CD4-positive, alpha-beta T cell treated with Interleukin-2 at 100 ng/mL for 4 hours (primary cell): ENCODE measurements at places on chromosomes 5 and 9.

- DNase-seq, result no peak
These were observed 139.3 kb upstream of the SLIT3 start for GRCh38 chr5:169440107-169440705.

DNA sequence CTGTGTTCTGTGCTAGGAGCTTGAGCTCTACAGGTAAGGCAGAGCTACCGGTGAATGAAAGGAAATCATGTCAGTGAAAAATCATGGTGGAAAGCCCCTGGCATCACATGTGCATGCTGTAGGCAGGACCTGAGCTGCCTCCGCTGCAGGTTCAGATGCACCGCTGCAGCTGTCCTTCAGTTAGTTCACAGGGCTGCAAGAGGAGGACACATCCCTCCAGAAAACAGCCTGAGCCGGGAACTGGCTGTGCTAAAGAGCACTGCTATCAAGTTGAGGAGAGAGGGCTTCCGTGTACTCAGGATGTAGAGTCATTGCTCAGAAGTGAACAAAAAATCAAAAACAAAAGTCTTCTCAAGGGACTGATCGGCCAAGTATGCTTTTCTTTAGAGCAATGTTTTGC lies 138.6 kb downstream of the ERCC6L2 start:
- peak; percentile 68 for DNase-seq

DNA sequence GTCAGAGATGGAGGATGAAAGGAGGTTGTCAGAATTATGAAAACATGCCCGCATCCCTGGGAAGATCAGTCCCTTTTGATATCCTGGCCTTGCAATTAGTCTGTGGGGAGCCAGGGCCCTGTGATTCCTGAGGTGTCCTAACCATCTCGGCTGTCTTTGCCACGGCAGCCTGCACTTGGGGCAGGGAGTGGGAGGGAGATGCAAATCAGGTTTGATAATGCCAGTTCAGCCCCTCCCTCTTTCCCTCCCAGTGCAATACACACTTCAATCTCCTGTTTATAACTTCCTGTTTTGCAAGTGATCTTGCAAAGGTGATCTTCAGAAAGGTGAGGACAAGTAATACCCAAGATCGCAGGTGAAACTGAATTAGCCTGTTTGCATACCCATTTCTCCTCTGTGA lies 114.0 kb upstream of the ALDH1B1 start:
- DNase-seq, result no peak

DNA sequence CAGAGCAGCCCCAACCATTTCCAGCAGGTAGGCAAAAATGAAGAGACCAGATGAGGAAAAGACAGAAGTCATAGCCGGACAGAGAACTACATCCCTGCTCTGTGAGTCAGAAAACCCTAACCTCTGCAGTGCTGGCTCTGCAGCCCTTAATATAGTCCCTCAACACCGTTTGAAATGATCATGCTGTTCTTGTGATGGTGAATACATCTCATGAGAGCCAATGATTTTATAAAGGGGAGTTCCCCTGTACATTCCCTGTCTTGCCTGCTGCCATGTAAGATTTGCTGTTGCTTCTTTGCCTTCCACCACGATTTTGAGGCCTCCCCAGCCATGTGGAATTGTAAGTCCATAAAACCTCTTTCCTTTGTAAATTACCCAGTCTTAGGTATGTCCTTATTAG lies 216.8 kb upstream of the RFX3 start:
- no peak for DNase-seq

DNA sequence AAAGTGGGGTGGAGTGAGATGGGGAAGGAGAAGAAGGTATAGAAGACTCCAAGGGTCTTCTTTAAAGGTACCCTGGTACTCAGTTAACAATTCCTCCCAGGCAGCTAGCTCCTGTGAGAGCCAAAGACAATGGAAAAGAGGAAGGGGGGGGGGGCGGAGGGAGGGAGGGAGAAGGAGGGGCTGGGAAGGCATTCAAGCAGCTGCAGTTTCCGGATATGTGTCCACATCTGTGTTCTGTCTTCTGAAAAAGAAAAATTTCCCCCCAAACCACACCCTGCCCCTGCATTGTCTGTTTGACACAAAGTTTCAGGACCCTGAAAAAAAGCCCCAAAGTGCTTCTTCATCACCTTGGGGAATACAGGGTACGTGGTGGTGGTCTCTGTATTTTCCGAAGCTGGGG lies 11.1 kb downstream of the SPRY4 start:
- no peak for DNase-seq

- no peak for DNase-seq
These were observed 62.9 kb upstream of the IZUMO3 start for GRCh38 chr9:24608599-24608998.

GRCh38 chr5:80165452-80165851 lies 90.4 kb downstream of the SERINC5 start:
- no peak for DNase-seq

DNA sequence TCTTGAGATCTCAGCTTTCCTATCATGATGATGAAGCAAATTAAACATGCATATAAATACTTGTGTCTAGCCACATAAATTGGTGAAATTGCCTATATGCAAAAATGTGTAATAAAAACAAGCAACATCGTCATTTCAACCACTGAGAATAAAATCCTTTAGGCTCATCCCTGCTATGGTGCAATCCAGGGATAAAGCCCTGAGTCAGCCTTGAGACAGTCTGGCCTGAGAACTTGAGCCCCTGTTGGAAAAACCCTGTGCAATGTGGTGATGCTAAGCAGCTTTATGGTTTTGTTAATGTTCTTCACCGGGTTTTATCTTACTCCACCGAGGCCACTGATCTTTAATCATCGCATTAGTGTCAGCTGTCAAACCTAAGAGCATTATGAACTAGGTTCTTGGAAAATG lies 170.5 kb downstream of the DCP2 start:
- no peak for DNase-seq

- DNase-seq, result no peak
These were observed 244.7 kb downstream of the SEC61B start for GRCh38 chr9:99466781-99467180.

GRCh38 chr5:150781706-150782614 lies 3.4 kb downstream of the SMIM3 start:
- no peak for DNase-seq

DNA sequence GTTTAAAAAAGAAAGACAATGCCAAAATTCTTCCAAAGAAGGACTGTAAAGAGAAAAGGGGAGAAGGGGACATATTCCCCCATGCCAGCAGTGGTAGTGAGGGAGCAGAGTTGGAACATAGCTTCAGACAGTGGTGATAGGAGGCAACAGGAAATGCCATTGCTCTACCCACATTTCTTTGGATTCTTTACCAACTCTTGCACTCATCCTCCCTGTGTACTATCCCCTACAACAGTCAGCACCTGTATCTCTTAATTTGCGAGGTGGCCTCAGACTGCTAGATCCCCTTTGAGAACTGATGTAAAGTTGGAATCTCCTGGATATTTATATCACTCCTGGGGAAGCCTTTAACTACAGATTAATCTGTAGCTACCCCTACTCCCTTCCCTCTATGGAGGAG lies 320.6 kb upstream of the PTGER4 start:
- DNase-seq, result no peak

DNA sequence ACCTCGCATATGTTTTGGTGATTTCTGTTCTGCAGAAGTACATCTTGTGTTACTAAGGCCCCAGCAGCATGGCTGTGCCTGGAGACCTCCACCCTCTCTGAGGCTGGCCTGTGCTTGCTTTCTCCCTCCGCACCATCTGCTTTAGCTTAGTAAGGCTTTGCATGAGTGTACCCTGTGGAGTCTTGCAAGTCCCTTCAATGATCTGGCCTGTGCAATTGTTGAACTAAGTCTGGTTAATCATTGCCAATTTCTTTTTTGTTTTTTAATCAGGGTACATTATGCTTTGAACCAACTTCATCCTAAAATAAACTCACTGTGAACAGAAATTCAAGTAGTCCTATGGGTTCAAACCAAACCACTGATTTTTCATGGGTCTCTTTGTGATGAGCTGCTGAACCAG lies 32.3 kb downstream of the ACOT12 start:
- DNase-seq, result no peak

DNA sequence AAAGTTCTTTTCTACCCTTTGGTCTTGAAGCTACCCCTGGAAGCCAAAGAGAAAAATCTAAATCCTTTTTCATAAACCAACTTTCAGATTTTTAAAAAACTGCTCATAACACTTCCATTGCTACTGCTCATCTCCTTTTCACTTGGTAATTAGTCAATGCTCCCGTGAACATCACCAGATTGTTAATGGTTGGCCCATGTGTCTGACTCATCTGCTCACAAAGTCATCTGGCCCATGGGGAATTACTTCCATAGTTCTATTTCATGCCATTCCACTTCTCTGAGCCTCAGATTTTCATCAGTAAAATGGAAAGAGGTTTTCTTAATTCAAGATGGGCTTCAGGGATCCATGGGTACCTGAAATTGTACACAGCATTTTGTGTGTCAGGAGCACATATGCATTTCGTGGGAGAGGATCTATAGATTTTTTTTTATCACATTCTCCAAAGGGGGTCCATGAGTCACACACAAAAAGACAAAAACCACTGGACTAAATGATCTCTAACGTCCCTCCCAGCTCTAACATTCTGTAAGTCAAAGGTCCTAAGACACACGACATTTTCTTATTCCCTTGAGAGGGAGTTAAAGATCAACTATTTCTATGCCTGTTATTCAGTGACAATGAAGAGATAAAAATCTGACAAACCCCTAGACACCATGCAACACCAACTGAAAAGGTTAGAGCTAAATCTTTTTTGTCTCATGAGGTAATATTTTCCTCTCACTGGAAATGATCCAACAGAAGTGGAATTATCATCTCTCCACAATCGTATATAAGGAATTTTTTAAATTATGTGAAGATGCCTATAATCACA lies 75.4 kb downstream of the TEX10 start:
- no peak for DNase-seq

DNA sequence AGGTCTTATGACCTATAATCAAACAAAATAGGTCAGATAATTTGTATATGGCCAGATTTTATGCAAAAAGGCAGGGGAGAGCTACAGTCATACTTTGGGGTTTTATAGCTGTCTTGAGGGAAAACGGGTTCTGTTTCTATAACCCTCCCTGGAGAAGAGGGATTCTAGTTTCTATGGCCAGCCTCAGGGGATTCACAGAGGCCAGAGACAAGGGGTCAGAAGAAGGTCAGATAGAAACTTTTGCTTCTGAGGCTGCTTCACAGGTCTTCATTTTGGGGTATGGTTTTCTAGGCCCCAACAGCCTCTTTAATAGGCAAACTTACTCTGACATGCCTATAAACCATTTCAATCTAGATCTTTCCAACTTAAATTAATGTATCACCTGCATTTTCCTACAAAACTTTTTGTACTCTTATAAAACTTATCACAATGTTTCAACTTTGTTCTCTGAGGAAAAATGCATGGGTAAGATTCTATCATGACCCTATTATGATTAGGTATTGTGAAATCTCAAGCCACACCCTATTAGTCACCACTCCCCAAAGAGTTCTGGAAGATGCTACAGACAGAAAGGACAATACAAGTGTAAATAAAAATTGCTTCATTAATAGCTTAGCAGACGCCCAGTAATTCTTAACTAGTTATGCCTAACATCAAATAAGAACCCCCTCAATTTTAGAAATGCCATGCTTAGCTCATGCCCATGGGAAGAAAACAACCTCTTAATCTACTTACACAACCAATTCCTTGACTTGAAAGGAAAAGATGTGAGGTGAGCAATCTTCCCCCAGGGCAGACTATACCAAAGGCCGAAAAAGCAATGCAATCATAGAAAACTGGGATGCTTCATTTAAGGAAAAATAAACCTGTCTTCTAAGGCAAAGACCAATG lies 396.6 kb downstream of the TLR4 start:
- DNase-seq, result no peak

- DNase-seq, result no peak
These were observed 997.7 kb downstream of the PTPRD start for GRCh38 chr9:9615086-9615485.

- no peak for DNase-seq
These were observed 1066.1 kb downstream of the NR2F1-AS1 start for GRCh38 chr5:92514896-92515295.

GRCh38 chr5:225334-225733 lies 7.2 kb downstream of the SDHA start:
- DNase-seq, result no peak

GRCh38 chr5:54829676-54830535 lies 155.5 kb downstream of the ESM1 start:
- no peak for DNase-seq

DNA sequence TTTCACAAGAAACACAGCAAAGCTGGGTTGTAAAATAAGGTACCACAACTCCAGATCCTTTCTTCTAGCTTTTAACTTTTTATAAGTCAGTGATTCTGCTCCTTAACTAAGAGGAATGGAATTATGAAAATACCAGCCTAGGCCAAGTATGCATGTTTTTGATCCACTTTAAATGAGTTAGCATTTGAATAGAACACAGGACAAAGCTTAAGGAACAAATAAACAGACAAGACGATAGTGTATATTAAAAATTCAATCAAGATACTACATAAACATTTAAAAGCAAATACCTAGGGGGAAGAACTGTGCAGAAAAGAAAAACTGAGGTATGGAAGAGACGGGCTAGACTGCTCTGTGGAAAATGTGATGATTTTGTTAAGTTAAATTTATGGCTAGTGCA lies 200.7 kb downstream of the LURAP1L start:
- DNase-seq, result no peak

DNA sequence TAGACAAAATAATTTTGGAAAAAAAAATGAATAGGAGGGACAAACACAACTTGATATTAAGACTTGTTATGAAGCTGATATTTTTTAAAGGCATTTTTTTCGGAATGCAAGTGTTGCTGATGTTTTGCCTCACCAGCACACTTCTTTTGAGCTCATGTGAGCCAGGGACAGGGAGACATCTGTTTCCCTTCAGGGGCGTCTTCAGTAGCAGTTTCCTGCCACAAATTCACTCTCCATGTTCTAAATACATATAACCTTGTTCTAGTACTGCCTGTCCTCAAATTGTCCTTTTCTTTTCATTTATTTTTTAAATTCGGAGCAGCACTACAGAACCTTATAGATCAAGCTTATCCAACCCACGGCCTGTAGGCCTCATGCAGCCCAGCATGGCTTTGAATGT lies 316.0 kb upstream of the PAPPA start:
- DNase-seq, result no peak

GRCh38 chr9:35928591-35929452 lies 19.5 kb downstream of the SPAAR start:
- no peak for DNase-seq

DNA sequence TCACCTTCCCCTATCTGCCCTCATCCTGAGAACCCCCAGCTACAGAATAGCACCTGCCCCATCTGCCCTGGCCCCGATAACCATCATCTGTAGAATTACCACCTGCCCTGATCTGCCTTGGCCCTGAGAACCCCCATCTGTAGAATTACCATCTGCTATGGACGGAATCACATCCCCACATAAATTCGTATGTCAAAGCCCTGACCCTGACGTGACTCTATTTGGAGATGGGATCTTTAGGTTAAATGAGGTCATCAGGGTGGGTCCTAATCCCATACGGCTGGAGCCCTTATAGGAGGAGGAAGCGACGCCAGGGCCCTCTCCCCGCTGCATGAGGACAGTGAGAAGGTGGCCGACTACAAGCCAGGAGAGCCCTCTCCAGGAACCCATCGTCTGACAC lies 32.6 kb downstream of the SARDH start:
- no peak for DNase-seq

GRCh38 chr9:127754099-127755060 lies 19.3 kb upstream of the TOR2A start:
- no peak for DNase-seq

- no peak for DNase-seq
These were observed 303.2 kb downstream of the PRR16 start for GRCh38 chr5:120767178-120767820.
